Astrocyte (in vitro differentiated cells and primary cell): ENCODE measurements at places on chromosomes 2 and 18. TPM values are rescaled to one million over a fixed set of nuclear protein-coding genes. Genes with fewer than 3 reads are reported as not detected.

Gene NEU2
- total RNA-seq, result not detected in 2 replicates

- no peaks in the 10 kb centered on the region for H3K4me1 ChIP-seq
- H3K4me3 ChIP-seq, result no peak overlapping the region
- H3K36me3 ChIP-seq, result no peaks in the 10 kb centered on the region
- DNase-seq, result no peak
- no peak overlapping the region for H3K27ac ChIP-seq
Measured at GRCh38 chr2:40953341-40953740, 501.5 kb upstream of the SLC8A1 start.

Gene APOB
- total RNA-seq, result 0.05 and 0.07 TPM in 2 replicates

Gene STON1
- total RNA-seq, result 7.3 and 9.5 TPM in 2 replicates

GRCh38 chr18:26206488-26206887 lies 19.8 kb upstream of the TAF4B start:
- DNase-seq, result no peak
- no peak overlapping the region for H3K27ac ChIP-seq
- H3K27me3 ChIP-seq, result no peaks in the 10 kb centered on the region
- H3K4me3 ChIP-seq, result no peak overlapping the region
- H3K4me1 ChIP-seq, result no peaks in the 10 kb centered on the region
- H3K36me3 ChIP-seq, result no peaks in the 10 kb centered on the region
